ENCODE measurements at places on chromosomes 3 and 15. TPM values are rescaled to one million over a fixed set of nuclear protein-coding genes. Genes with fewer than 3 reads are reported as not detected.

Gene SUSD5
- under 0.01 TPM for total RNA-seq

Gene PLA2G4E
- 0.96 TPM for total RNA-seq

Gene ST3GAL6
- 5.8 TPM for total RNA-seq

Gene C2CD4B
- not detected for total RNA-seq

Gene CCPG1
- total RNA-seq, result 77.4 TPM

Gene C3orf70
- not detected for total RNA-seq

Gene CIDEC
- total RNA-seq, result not detected

Gene ST8SIA2
- total RNA-seq, result not detected

Gene MYO5C
- 8.9 TPM for total RNA-seq

Gene TMEM45A
- total RNA-seq, result 18.8 TPM

Gene SLC2A2
- total RNA-seq, result under 0.01 TPM

Gene KCNH8
- total RNA-seq, result not detected

Gene GOLGA6C
- total RNA-seq, result not detected

Gene NDN
- 13.6 TPM for total RNA-seq

Gene U2SURP
- total RNA-seq, result 45.8 TPM

Gene TERC
- total RNA-seq, result 1,776 TPM

Gene GAP43
- total RNA-seq, result not detected

Gene MDFIC2
- not detected for total RNA-seq

Gene DUOX2
- 1.9 TPM for total RNA-seq

Gene RHOV
- total RNA-seq, result 17.8 TPM

Gene FANCD2OS
- total RNA-seq, result not detected

Gene A4GNT
- not detected for total RNA-seq

Gene ZBED2
- 8.3 TPM for total RNA-seq

Gene GP5
- total RNA-seq, result not detected

Gene C3orf22
- not detected for total RNA-seq

Gene CAPN3
- 0.43 TPM for total RNA-seq

Gene DVL3
- total RNA-seq, result 29.2 TPM

Gene SERF2
- total RNA-seq, result 341 TPM

Gene PLA2G4D
- total RNA-seq, result under 0.01 TPM

All from tracheal epithelial cell (primary cell).